Vein endothelial cell (primary cell): ENCODE measurements at places on chromosomes 5 and 9. TPM values are rescaled to one million over a fixed set of nuclear protein-coding genes. Genes with fewer than 3 reads are reported as not detected.

PRUNE2 gene
- total RNA-seq = 6.5 and 7.8 TPM in 2 replicates

ASPN gene
- total RNA-seq = not detected in 2 replicates

GNAQ gene
- total RNA-seq = 54.2 and 74.9 TPM in 2 replicates

PCDHAC1 gene
- total RNA-seq = 0.10 and 0.33 TPM in 2 replicates

SETX gene
- total RNA-seq = 71.5 and 78.3 TPM in 2 replicates

PLAC8L1 gene
- 0.29 TPM in 1 of 2 replicates, not detected in the other for total RNA-seq

CCDC69 gene
- 3.3 and 7.2 TPM in 2 replicates for total RNA-seq

SH3RF2 gene
- under 0.01 and 0.67 TPM in 2 replicates for total RNA-seq

NDUFA8 gene
- total RNA-seq = 28.4 and 29.8 TPM in 2 replicates

QRFP gene
- total RNA-seq = not detected in 2 replicates

IL4 gene
- total RNA-seq = not detected in 2 replicates

SPAAR gene
- total RNA-seq = 2.0 and 4.5 TPM in 2 replicates

EPB41L4B gene
- 0.98 and 1.3 TPM in 2 replicates for total RNA-seq

PCDHB5 gene
- 0.98 and 1.3 TPM in 2 replicates for total RNA-seq

CDC20B gene
- under 0.01 and 0.19 TPM in 2 replicates for total RNA-seq

OR1K1 gene
- not detected in 2 replicates for total RNA-seq

BICD2 gene
- total RNA-seq = 47.0 and 54.2 TPM in 2 replicates

PITX1 gene
- 0.10 TPM in 1 of 2 replicates, not detected in the other for total RNA-seq

DMRTA1 gene
- total RNA-seq = 0.33 and 0.86 TPM in 2 replicates

OMD gene
- total RNA-seq = under 0.01 TPM in 1 of 2 replicates, not detected in the other

PCDHGA8 gene
- 2.0 and 2.9 TPM in 2 replicates for total RNA-seq

NOL8 gene
- 22.5 and 23.8 TPM in 2 replicates for total RNA-seq

CD14 gene
- 0.57 TPM in 1 of 2 replicates, not detected in the other for total RNA-seq

STK32A gene
- 0.29 and 0.98 TPM in 2 replicates for total RNA-seq

TICAM2 gene
- total RNA-seq = 0.65 and 1.4 TPM in 2 replicates

SAP30L gene
- total RNA-seq = 17.6 and 18.2 TPM in 2 replicates

OSMR gene
- 10.7 and 14.7 TPM in 2 replicates for total RNA-seq

PRRT1B gene
- total RNA-seq = not detected in 2 replicates

PTRH1 gene
- 22.8 and 24.2 TPM in 2 replicates for total RNA-seq

SH3GL2 gene
- under 0.01 and 0.29 TPM in 2 replicates for total RNA-seq

TLE4 gene
- total RNA-seq = 41.9 and 49.6 TPM in 2 replicates

PCDHGA12 gene
- 6.9 and 12.0 TPM in 2 replicates for total RNA-seq

PCDHGB2 gene
- 3.2 and 4.6 TPM in 2 replicates for total RNA-seq

EFNA5 gene
- total RNA-seq = 27.8 and 30.7 TPM in 2 replicates

ERAP2 gene
- total RNA-seq = 6.5 and 77.3 TPM in 2 replicates

ARAP3 gene
- 45.8 and 84.3 TPM in 2 replicates for total RNA-seq

MORN5 gene
- total RNA-seq = not detected in 2 replicates
